Psoas muscle (tissue), 8 donors: ENCODE measurements at places on chromosomes 6 and 20. TPM values are rescaled to one million over a fixed set of nuclear protein-coding genes. Genes with fewer than 3 reads are reported as not detected.
A peak's percentile ranks its signal among the peaks of the same experiment; 100 is the strongest.

DNA sequence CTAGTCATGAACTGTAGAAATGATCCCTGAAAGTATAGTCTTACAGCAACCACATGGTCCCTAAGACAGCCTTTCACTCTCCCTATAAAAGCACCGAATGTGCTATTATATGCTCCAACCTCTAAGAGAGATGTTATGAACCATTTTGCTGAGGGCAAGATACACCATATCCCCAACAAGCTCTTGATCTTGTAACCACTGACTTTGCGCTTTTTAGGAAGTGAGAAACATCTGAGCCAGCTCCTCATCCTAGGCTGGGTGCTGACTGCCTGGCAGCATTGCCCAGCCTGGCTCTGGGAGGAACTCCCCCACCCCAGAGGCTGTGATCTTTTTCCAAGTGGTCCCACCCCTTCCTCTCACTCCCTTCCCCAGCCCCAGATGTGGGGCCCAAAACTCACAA, 3.1 kb upstream of the EMILIN3 start:
- H3K27ac ChIP-seq: no peak overlapping the region
- DNase-seq: no peak
- no peaks in the 10 kb centered on the region for H3K36me3 ChIP-seq
- no peak overlapping the region for H3K4me3 ChIP-seq
- H3K27me3 ChIP-seq: no peaks in the 10 kb centered on the region

DNA sequence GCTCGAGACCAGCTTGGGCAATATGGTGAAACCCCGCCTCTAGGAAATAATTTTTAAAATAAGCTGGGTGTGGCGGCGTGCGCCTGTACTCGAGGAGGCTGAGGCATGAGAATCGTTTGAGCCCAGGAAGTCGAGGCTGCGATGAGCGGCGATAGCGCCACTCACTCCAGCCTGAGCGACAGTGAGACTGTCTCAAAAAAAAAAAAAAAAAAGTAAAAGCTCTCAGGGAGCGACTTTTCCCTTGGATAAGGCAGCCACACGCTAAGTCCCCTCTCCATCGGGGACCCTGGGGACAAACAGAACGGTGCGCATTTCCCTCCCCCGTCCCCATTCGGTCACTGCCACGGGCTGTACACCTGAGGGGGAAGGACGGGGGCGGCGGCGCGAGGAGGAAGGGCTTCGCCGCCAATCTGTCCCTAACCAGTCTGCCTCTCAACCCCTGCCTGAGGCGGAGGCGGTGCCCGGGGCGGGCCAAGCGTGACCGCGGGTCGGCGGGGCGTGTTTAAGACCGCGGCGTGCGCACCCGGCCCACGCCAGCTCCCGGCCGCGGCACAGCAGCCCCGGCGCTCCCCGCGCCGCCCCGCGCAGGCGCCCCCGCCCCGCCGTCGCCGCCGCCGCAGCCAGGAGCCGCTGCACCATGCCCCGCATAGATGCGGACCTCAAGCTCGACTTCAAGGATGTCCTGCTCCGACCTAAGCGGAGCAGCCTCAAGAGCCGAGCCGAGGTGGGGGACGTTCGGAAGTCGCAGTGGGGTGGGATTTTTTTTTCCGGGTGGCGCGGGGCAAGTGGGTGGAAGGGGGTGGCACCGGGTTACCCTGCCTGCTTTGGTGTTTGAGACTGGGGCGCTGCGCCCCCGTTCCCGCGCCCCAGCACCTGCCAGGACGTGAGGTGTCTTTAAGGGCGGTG, at the start of gene GMPR:
GMPR (plus strand) TSS at position 531 of the 906 bp plus-strand sequence; CDS start at position 638, 107 bp downstream.
- H3K4me3 ChIP-seq: peak within 1 kb of the TSS; percentile 82
- peaks cover 51% of the 10 kb centered on the region for H3K4me1 ChIP-seq
- no peaks in the 10 kb centered on the region for H3K27me3 ChIP-seq
- peak within 1 kb of the TSS; percentile 93 for H3K27ac ChIP-seq
- peak; percentile 91 for DNase-seq
- H3K36me3 ChIP-seq: no peaks in the 10 kb centered on the region

The ABHD16B gene
- total RNA-seq: not detected

GRCh38 chr6:106735136-106735633, 105.8 kb downstream of the QRSL1 start:
- peaks cover 17% of the 10 kb centered on the region for H3K4me1 ChIP-seq
- H3K36me3 ChIP-seq: no peaks in the 10 kb centered on the region
- H3K4me3 ChIP-seq: no peak overlapping the region
- H3K27ac ChIP-seq: no peak overlapping the region

The LY6G5C gene
- total RNA-seq: 0.75 TPM

GRCh38 chr6:103284835-103285234, 1574.9 kb downstream of the HACE1 start:
- no peaks in the 10 kb centered on the region for H3K36me3 ChIP-seq
- no peaks in the 10 kb centered on the region for H3K4me1 ChIP-seq
- H3K4me3 ChIP-seq: no peak overlapping the region
- H3K27ac ChIP-seq: no peak overlapping the region
- no peaks in the 10 kb centered on the region for H3K27me3 ChIP-seq
- DNase-seq: no peak

DNA sequence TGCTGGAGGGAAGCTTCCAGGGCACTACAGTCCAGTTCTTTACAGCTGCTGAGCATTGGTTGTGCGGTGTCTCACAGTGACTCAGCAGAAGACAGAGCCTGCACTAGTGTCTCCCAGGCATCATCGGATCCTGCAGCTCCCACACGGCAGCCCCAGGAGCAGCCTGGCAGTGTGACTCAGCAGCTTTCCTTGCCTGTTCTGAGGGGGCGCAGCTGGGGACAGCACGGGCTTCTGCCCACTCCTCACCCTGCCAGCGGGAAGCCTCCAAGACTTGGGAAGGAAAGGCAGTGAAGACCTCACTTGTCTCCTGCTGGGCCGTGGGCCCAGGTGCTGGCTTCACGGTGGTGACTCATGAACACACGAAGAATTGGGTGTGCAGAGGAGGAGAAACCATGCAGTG, 165.4 kb downstream of the SYNDIG1 start:
- H3K27me3 ChIP-seq: no peaks in the 10 kb centered on the region
- no peak overlapping the region for H3K4me3 ChIP-seq
- no peak overlapping the region for H3K27ac ChIP-seq

The PRPF6 gene
- 51.0 TPM for total RNA-seq

GRCh38 chr20:59583428-59584277, 20.7 kb upstream of the PHACTR3 start:
- H3K4me3 ChIP-seq: no peak overlapping the region
- H3K27ac ChIP-seq: no peak overlapping the region
- H3K4me1 ChIP-seq: no peaks in the 10 kb centered on the region
- no peaks in the 10 kb centered on the region for H3K36me3 ChIP-seq
